ELF-1 (cell line): ENCODE measurements at places on chromosomes 1 and 21.

- DNase-seq, result no peak
Observed at GRCh38 chr1:74485622-74486021, 26.8 kb downstream of the LRRC53 start.

DNA sequence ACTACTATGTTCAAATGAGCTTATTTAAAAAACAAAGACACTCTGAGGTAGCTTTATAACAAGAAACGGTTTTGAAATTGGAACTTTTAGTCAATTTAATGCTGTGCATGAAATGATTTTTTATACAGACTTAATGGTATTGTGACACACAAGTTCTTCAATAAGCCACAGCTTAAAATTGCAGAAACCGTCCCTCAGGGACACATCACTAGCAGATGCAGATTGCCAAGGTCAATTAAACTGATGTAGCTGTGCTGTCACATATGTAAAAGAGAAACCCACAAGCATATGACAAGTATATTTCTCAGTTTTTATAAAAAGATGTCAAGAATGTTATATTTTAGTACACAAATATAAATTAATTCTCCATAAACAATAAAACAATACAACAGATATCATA is 366.9 kb downstream of the DPYD start:
- no peak for DNase-seq

DNA sequence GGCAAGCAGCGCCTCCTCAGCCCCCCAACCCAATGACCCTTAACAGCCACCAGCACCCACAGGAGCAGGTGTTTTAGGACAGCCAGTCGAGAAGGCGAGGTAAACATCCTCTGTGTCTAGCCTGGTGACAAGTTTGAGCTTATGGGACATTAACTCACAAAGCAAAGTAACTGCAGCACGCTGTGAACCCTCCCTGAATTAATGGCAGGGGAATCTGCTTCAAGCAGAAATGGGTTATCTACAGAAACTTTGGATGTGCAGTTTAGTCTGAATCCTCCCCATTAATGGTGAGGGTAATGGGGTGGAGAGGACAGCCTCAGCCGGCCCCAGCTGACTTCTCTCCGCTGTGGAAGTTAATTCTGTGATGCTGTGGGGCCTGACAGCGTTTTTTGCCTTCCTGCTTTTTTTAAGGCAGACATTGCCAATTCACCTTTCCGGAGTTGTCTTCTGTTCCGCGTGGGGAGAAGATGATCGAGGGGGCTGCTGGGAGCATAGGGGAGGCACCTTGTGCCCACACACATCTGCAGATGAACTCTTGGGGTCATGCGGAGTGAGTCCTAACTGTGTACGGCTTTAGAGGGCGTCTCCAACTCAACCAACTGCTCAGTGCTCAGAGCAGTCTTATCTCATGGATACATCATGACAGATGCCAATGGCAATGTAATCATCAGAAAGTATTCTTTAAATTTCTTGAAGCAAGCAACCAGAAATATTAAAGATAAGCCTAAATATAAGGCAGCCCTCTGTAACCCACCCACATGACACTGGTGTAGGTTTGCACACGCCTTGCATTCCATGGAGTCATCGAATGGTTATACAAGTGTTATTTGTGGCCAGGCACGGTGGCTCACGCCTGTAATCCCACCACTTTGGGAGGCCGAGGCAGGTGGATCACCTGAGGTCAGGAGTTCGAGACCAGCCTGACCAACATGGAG is 41.0 kb downstream of the POFUT2 start:
- no peak for DNase-seq

- DNase-seq, result no peak
Observed at GRCh38 chr1:206646504-206646903, 11.2 kb downstream of the DYRK3 start.

DNA sequence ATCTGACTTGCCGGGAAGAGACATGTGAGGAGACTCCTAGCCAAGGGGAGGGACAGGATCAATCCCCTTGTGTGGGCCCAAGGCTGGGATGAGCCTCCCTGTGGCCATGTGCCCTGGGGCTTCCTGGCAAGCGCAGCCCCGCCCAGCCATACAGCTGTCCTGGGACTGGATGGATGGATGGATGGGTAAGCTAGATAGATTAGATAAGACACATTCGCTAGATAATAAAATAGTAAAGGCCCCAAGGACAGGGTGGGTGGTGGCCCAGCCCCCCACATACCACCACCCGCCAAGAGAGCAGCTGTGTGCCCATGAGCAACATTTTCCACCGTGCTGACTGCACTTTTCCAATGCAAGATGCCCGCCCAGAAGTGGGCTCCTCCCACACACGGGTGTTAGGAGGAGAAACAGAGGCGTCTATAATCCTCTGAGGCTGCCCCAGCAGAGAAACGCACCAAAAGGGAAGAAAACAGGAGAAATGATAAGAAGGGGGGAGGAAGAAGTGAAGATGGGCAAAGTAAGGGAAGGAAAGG is 25.1 kb downstream of the ZBTB17 start:
- peak; percentile 75 for DNase-seq

DNA sequence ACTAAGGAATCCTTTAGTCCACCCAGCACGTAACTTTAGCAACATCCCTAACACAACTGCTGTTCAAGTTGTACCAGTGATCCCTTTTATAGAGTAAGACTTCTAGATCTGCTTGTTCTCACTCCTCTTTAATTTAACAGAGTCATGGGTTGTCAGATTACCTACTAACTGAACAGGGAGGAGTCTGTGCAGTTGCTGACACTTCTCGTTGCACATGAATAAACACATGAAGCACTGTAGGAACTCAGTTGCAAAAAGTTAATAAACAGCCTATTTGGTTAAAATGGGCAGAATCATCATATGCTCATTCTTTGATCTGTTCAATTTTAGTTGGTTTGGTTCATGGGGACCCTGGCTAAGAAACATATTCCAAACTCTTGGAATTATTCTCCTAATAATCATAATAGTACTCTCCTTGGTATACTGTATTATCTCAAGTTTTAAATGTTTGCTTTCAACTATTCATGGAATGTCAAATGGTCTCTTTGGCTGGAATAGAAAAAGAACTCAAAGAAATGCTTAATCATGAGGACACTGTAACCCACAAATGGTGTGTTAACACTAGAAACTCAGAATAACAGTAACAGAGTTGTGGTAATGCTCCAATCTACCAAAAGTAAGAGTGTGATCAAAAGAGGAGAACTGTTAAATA is 15.6 kb downstream of the PLPPR5 start:
- DNase-seq, result no peak

DNA sequence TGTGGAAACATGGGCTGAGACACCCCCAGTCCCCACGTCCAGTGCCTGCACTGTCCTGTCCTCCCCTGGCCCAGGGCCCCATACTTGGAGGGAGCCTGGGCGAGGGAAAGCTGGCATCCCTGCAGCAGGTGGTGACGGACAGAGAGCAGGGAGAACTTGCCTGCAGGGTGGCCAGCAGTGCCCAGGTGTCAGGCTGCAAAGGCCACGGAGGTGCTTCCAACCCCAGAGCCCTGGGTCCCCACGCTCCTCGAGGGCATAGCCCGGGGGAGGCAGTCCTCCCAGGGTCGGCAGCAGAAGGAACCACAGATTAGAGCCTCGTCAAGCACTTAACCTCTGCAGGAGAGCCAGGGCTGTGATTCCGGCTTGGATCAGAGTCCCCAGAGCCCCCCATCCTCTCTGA is 77.5 kb downstream of the ARHGEF16 start:
- DNase-seq, result no peak

- peak; percentile 39 for DNase-seq
Observed at GRCh38 chr1:23452011-23452411, 27.5 kb upstream of the TCEA3 start.

- DNase-seq, result no peak
Observed at GRCh38 chr1:239112101-239112935, 274.1 kb upstream of the CHRM3 start.

GRCh38 chr1:85888921-85889320 is 180.7 kb upstream of the ZNHIT6 start:
- DNase-seq, result no peak

GRCh38 chr1:108678706-108679105 is 13.4 kb upstream of the PRPF38B start:
- DNase-seq, result no peak

DNA sequence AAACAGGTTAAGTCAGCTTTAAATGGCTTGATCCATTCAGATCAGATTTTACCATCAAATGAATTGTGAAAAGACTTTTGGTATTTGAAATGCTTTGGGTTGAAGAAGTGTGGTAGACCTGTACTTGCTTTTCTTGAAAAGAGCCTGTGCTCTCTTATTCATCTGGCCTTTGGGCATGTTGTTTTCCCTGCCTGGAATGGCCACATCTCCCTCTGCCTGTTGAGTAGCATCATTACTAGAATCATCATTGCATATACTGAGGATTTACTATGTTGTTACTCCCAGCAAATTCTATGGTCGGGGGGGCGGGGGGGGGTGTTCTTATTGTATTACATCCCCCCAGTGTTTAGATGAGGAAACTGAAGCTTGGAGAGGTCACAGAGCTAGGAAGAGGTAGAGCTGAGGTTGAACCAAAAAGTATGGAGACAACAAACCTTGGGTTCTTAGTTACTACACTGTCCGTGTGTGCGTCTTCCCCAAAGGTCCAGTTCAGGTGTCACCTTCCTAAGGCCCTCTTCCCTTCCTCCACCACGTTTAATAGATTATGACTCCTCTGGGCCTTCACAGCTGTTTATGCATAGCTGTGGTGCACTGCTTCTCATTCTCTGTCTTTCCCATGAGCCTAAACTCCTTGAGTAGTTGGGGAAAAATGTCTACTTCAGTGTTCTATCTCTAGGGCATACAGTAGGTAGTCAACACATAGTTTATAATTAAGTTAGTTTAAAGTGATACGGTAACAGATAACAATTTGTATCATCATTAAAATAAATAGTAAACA is 246.4 kb upstream of the HOOK1 start:
- DNase-seq, result no peak

DNA sequence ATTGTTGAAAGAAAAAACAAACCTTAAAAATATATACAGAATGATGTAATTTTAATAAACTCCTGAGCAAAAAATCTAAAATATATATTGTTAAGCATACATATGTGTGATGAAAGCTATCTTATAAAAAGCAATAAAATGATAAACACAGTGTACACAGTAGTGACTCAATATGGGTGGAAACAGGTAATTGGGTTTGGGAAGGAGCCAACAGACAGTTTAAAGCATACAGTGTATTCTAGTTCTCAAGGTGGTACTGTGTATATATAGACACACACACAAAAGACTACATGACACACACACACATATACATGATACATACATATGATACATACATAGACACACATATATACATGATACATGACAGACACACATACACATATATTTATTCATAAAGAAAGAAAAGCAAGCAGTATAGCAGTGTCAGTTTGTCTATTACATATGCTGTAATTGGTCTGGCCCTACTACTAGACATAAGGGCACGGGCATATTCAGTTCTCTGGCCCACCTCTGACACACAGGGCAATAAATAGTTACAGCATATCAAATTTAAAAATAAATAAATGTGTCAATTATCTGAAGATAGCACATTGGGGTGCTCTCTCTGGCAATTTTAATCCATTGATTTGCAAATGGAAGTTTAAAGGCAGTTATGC is 330.2 kb downstream of the S1PR1 start:
- no peak for DNase-seq

DNA sequence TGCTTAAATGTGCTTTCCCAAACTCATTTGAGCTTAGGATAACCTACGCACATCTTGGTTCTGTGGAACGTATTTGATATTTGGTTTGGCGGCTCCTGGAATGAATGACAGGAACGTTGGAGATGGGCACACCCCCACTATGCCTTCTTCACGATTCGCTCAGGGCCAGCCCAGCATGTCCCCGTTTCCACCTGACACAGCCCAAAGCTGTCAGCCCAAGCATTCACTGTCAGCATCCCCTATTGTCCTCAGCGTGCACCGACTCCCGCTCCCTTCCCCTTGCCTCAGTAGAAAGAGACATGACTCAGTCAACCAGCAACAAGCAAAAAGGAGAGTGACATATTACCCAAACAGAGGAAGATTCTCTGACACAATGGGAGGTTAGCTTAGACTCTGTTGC is 181.4 kb downstream of the KCNJ6 start:
- DNase-seq, result no peak

GRCh38 chr1:53554592-53555305 is 95.5 kb downstream of the DMRTB1 start:
- DNase-seq, result no peak

DNA sequence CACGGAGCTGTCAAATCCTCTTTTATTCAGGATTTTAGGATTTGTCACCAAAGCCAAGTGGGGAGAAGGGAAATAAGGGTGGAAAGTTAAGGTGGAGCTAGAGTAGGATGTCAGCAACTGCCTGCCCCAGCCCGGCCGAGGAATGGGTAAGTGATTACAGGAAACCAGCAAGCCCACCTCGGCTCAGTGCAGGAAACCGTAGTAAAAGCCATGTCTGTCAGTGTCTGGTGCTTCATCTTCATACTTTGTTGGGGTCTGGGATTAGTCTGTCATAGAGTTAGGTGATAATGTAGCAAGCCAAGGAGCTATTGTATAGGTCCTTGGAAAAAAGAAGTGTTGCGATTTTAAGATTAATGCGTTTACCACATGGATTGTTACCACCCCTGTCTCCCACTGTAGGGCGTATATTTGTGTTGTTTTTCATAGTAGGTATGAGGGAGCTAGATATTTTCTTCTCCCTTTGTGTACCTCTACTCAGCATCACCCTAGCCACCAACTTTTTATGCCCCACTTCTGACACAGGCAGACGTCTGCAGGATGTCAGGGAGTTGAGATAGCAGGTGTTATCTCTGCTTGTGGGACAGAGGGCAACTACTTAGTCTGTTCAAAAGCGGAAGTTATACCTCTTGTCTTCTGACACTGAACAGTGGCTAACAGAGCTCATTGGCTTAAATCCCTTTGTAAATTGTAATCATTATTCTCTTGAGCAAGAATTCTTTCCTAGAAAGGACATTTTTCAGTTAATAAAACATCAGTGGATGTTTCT is 253.7 kb downstream of the HHAT start:
- DNase-seq, result peak; percentile 14

DNA sequence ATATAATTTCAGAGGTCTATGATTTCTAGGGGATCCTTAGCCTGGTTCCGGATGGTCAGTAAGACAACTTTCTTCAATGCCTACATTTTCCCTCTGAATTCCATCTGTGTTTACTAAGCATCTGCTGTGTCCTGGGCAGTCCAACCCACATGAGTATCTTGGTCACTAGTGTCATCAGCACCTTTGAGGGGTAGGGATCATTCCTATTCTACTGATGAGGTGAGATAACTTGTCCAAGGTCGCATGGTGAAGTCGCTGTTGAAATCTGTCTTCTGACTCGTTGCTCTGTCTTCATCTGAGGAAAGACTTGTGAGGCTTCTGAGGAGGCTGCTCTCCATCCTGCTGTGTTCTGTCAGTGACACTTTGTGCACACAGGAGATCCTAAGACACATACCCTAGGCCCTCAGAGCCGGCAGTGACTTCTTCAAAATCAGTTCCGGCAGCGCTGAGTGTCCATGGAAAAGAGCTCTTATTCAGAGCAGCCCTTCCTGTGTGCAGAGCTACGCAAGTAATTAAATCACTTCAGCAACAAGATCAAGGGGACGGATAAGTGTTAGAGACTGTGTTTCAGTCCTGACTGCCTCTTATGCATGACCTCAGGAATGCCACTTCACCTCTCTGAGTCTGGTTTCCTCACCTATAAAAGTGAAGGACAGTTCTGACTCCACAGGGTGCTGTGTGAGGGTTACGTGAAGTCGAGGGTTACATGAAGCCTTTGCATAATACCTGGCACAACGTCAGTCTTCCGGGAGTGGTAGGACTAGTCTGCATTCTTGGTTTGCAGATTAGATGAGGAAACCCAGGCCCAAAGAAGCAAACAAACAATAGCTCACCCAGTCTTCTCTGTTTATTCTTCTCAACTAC is 28.4 kb downstream of the AK2 start:
- DNase-seq, result no peak

GRCh38 chr1:15007842-15008241 is 145.7 kb upstream of the TMEM51 start:
- no peak for DNase-seq

GRCh38 chr1:18529714-18530113 is 49.0 kb downstream of the KLHDC7A start:
- DNase-seq, result no peak
